Stimulated activated naive CD4-positive, alpha-beta T cell treated with Interleukin-2 at 50 U/mL for 16 hours (primary cell): ENCODE measurements at places on chromosomes 7 and 10.

- no peak for DNase-seq
Measured at GRCh38 chr7:141145630-141145982, 71.7 kb downstream of the TMEM178B start.

- no peak for DNase-seq
Measured at GRCh38 chr10:57964351-57964750, 303.3 kb downstream of the IPMK start.

- DNase-seq = no peak
Measured at GRCh38 chr10:128489324-128490247, 363.4 kb upstream of the MKI67 start.

DNA sequence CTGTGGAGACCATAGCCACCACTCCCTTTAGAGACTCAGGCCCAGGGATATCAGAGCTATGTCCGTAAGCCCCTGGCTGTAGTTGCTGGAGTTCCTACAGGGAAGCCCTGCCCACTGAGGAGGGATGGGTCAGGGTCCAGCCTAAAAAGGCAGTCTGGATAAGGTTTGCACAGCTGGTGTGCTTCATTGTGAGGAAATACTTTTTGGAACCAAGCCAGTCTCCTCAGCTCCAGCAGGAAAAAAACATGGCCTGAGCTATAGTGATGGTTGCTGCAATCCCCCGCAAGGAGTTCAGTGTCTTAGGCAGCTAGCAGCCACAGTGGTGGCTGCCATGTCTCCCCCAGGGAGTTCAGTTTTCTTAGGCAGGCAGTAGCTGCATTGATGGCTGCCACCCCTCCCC lies 52.6 kb upstream of the CYP2C8 start:
- DNase-seq = no peak

DNA sequence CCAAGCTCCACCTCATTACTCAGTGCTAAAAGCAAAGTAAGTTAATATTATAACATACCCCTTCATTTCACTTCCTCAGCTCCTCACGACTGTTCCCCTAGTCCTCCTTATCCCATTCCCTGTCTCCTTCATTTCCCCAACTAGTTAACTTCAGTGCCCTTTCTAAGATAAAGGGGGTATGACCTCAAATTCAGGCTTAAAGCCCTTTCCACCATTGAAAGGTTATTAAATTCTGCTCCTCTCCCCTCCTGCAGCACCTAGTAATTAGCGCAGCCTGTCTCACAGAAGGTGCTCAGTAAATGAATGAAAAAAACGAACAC lies 1.0 kb downstream of the CRPPA start:
- no peak for DNase-seq

GRCh38 chr10:18463673-18464211 lies 187.6 kb downstream of the NSUN6 start:
- no peak for DNase-seq
